ENCODE measurements at places on chromosomes 12 and 14.

DNA sequence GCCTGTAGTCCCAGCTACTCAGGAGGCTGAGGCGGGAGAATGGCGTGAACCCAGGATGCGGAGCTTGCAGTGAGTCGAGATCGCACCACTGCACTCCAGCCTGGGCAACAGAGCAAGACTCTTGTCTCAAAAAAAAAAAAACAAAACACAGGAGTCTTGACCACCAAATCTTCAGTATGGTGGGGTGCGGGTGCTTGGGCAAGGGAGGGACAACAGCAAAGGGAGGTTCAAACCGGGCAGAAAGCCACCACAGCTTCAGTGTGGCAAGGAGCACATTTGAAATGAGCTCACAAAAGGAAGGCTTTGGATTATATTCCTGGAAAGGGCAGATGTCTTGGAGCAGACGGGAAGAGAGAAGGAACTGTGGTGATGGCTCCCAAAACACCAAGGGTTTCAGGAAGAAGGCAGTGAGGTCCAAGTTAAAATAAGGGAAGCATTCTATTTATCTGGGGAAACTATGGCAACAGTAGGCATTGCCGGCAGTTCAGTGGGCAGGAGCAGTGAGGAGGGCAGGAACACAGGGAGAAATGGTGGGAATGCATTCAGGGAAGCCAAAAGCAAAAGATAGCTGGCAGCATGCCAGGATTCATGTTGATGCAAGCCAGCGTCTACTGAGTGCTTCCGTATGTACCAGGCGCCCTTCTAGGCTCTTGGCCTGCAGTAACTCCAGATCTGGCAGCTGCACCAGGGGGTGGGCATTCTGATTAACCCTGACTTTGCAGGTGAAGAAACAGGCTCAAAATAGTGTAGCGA is 51.0 kb upstream of the SRSF5 start:
- peak; percentile 81 for DNase-seq

DNA sequence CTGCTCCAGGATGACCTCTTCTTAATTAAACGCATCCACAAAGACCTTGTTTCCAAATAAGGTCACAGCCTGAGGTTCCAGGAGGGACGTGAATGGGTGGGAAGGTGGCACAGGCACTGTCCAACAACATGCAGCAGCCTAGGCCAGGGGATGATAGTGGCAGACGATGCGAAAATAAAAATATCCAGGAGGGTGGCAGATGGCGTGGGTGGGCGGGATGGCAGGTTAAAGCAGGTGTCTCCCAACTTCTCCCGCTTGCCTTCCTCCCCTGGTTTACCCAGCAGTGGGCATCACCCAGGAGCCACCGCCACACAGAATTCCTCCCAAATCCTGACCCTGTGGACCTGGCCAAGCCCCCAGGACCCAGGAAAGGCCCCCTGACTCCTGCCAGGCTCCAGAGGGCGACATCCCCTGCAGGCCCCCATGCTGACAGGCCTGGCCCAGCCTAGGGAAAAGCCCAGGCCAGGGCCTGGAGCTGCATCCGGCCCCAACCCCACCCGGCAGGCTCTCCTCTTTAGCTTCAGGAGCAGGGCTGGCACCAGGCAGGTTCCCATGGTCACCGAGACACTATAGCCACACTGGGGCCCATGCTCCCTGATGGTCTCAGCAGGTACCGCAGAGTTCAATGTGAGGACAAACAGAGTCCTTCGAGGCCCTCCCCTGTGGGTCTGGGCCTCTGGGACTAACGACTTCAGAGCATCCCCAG is 9.7 kb downstream of the NCOR2 start:
- no peak for DNase-seq

GRCh38 chr14:69039288-69039628 is 60.2 kb upstream of the ACTN1 start:
- DNase-seq, result peak; percentile 82

GRCh38 chr14:39784461-39784860 is 352.2 kb upstream of the FBXO33 start:
- DNase-seq, result no peak

- peak; percentile 7 for DNase-seq
Observed at GRCh38 chr14:20657216-20658211, 16.0 kb upstream of the OR6S1 start.

GRCh38 chr12:127675936-127676335 is 591.0 kb upstream of the TMEM132C start:
- DNase-seq, result no peak

GRCh38 chr12:87801860-87802720 is 227.1 kb downstream of the C12orf50 start:
- DNase-seq, result no peak

DNA sequence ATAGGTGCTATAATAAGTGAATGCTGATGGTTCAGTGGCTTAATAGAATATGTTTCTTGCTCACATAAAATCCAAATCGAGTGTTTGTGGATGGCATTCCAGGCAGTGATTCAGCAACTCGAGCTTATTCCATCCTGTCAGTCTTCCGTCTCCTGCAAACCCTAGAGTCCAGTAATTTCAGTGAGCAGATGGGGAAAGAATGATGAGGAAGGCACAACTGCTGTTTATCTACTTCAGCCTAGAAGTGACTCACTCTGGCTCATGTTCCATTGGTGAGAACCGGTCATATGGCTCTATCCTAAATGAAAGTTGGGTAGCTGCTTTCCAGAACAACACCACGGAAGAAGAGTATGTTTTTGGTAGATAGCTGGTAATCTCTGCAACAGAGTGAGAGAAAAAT is 421.8 kb upstream of the PDE3A start:
- DNase-seq, result peak; percentile 96

DNA sequence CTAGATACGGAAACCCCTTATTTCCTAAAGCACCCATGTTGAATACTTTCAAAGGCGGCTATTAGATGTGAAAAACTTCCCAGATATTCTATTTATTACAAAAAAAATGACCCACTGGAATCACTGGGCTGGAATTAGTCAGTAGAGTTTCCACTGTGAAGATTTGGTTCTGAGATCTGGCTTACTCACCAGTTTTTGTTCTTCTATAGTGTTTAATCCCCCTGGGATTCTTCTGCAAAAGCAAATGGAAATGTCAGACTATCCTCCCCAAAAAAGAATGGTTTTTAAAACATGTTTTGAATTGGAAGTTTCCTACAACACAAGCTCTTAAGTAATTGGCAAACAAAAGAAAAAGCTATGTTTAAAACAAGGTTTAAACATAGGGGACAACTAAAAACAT is 166.4 kb downstream of the STXBP6 start:
- peak; percentile 50 for DNase-seq

- no peak for DNase-seq
Observed at GRCh38 chr12:96714199-96714598, 192.9 kb upstream of the NEDD1 start.

- peak; percentile 27 for DNase-seq
Observed at GRCh38 chr12:100553936-100554335, 19.5 kb upstream of the GAS2L3 start.

GRCh38 chr14:88983755-88984154 is 159.3 kb downstream of the TTC8 start:
- DNase-seq, result peak; percentile 91

GRCh38 chr14:76023757-76024156 is 38.2 kb downstream of the IFT43 start:
- no peak for DNase-seq

DNA sequence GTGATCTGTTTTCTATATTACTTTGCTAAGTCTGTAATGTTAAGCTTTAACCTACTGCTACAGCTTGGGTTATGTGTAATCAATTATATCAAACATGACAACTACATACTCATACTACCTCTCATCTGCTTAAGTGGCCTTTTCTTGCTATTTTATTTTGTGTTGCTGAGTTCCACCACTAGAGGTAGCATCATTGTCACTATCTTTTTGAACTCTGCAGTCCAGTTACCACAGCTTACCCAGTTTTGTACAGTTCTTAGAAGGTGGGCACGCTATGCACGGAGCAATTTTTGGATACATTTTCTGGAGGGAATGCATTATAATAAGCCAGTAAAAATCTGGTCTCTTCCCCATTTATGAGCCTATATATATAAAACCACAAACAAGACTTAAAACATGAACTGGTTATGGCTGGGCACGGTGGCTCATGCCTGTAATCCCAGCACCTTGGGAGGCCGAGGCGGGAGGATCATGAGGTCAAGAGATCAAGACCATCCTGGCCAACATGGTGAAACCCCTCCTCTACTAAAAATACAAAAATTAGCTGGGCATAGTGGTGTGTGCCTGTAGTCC is 48.5 kb downstream of the SAV1 start:
- peak; percentile 48 for DNase-seq

DNA sequence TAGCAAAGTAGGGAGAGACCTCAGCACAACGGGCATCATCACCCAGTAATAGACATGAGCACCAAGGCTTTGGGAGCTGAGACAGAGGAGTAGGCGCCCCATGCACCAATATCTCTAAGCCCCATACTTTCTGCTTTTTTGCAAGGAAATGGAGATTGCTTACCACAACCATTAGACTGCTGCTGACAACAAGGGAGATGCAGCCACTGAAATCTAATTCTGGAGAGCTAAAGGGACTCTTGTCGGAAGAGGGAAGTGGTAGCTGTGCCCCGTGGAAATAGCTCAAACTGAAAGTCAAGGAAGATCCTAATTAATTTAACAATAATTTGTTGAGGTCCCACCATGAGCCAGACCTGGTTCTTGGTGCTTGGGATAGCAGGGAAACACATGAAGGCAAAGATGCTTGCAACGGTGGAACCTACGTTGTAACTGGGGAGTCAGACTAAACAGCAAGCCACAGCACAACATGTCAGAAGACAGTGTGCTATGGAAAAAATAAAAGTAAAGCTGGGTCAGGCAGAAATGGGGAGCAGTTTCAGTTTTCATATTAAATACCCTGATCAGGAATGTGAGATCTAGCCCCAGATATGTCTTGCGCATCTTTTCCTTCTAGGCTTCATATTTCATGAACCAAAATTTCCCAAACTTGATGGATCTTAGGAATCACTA is 1131.0 kb downstream of the BCL11B start:
- DNase-seq, result no peak

DNA sequence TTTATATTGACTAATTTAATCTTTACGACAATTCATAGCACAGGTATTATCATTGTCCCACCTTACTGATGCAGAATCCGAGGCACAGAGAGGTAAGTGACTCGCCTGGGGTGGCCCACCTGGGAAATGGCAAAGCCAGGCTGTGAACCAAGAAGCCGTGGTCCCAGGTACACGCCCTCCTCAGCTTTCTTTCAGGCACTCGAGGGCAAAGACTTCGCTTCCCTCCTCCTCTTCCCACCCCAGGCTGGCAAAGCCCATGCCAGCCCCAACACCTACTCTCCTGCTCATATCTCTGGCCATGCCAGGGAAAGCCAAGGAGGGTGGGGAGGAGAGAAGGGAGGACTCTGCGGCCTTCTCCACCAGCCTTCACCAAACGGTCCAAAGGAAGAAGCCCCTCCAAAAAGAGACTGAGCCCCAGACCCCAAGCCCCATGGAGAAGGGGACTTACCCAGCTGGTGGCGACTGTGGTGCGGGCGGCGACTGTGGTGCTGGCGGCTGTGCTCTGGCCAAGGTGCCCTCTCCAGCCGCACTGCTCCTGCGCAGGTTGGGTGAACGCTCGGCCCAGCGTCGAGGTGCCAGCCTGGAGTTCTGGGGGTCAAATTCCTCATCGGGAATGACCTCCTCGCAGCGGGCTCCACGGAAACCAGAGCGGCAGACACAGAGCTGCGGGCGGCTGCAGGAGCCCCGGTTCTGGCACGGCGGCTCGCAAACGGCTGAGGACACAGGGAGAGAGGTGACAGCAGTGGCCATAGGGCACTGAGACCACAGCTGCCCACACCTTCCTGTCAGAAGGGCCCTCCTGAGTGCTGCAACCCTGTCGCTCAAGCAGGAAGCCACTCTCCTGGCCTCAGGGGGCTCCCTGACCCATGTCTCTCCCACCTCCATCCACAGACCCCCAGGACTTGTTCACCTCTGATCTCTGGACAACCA is 26.4 kb downstream of the LTBP2 start:
- no peak for DNase-seq

DNA sequence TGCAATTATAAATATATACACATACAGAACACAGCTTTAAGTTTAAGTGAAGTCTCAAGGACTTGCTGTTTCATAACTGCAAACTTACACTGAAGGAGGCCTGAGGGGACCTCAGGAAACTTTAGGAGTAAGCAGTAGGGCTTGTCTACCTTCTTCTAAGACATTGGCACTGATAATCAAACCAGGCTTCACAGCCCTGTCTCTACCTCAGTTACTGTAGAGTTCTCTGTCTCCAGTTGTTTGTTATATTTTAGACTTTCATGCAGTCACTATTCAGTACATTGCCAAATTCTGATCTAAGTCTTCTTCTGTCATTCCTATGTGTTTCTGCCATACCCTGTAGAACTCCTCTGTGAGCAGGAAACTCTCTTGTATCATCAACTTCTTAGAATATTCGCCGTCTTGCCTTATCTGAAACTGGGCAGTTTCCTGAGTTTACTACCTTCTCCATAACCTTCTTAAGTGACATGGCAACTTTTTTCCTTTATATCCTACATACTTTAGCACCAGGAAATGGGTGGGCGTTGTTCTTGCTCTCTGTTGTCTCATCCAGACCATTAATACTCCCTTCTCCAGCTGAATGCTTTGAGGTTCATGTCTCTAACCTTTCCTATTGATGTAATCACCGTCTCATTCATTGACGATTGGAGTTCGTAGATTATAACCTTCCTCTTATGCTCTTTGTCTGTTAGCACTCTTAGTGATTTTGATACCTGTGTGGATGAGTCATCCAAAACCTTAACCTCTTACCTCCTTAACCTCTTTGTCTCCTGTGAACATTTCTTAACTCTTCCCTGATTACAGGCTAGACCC is 11.4 kb downstream of the APAF1 start:
- DNase-seq, result no peak

DNA sequence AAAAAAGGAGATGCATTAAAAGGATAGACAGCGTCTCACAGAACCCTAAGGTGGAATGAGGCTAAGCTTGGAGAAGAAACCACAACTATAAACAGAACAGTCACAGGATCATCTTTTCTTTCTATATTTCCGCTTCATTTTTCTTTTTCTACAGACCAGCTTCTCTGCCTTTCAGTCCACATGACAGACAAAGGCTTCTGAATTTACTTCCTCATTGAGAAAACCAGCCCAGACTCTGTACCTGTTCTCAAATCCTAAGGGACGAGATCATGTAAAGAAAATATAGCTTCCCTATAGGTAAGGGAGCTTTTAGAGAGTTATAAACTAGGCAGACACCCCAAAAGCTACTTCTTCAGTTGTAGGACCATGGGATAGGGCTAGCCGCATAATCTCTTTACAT is 17.4 kb downstream of the SGPP1 start:
- DNase-seq, result no peak

DNA sequence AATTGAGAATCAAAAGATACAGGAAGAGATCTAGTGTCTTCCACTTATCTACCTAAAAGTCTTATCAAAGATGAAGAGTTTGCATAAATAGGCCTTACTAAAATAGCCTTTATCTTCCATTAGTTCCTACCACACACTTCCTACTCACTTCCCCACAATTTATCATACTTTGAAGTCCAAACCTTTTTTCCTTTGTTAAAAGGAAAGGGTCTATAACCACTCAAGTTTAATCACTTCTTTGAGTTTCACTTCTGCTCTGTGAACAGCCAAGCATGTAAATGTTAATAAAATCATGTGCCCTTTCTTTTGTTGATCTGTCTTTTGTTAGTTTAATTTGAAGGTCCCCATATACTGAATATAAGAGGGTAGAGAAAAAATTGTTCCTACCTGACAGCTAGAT is 114.5 kb downstream of the PHLDA1 start:
- DNase-seq, result no peak

GRCh38 chr12:9597365-9597764 is 10.4 kb downstream of the KLRB1 start:
- DNase-seq, result no peak
